PC-3 (cell line): ENCODE measurements at places on chromosomes 3 and 15. TPM values are rescaled to one million over a fixed set of nuclear protein-coding genes. Genes with fewer than 3 reads are reported as not detected.

Gene SLC35G2
- total RNA-seq = 1.8 and 3.7 TPM in 2 replicates

Gene VGLL4
- 40.5 and 46.3 TPM in 2 replicates for total RNA-seq

Gene LPP
- 20.4 and 21.3 TPM in 2 replicates for total RNA-seq

DNA sequence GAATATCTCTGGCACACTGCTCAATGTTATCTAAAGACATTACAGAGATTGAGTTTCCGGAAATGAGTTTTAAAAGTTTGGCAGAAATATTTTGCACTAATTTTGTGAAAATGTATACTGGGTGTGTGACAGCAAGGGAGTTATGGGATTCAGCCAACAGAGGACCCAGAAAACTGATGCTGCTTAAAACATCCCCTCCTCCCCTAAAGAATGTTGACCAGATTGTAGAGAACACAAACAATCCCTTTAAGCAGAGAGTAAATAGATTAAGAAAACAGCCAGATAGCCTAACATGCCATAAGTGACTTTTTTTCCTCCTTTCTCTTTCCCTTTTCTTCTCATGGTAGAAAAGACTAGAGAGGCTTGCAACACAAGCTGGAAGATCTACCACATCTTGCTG lies 928.0 kb upstream of the ALCAM start:
- no peaks in the 10 kb centered on the region for H3K27me3 ChIP-seq
- H3K4me1 ChIP-seq = peaks cover 40% of the 10 kb centered on the region
- peaks cover 55% of the 10 kb centered on the region for H3K36me3 ChIP-seq
- H3K27ac ChIP-seq = peak overlapping the region; percentile 89
- H3K4me3 ChIP-seq = peak overlapping the region; percentile 65

- H3K27ac ChIP-seq = no peak overlapping the region
- peak overlapping the region; percentile 55 for H3K4me3 ChIP-seq
- H3K36me3 ChIP-seq = no peaks in the 10 kb centered on the region
- H3K27me3 ChIP-seq = no peaks in the 10 kb centered on the region
- no peaks in the 10 kb centered on the region for H3K4me1 ChIP-seq
- peak; percentile 21 for DNase-seq
Measured at GRCh38 chr3:13880811-13881156, 913 bp upstream of the WNT7A start.

- H3K4me1 ChIP-seq = no peaks in the 10 kb centered on the region
- no peak overlapping the region for H3K4me3 ChIP-seq
- no peak for DNase-seq
- H3K27ac ChIP-seq = no peak overlapping the region
Measured at GRCh38 chr3:9183811-9184460, 65.5 kb downstream of the SRGAP3 start.

DNA sequence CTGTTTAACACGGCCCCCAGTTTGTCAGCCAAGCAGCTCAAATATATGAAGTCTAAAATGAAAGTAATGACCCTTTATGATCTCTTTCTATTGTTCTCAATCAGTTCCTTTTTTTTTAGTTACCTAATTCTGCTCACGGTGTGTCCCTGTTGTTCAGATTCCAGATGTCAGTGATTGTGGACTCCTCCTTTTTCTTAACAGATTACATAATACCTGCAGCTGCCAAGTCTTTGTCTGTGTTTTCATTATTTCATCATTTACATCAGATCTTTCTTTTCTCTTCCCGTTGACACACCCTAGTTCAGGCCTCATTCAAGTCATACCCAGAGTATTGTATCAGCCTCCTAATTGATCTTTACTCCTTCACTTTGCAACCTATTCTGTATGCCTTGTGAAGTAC lies 56.1 kb upstream of the SKIL start:
- no peaks in the 10 kb centered on the region for H3K4me1 ChIP-seq
- H3K27me3 ChIP-seq = no peaks in the 10 kb centered on the region
- no peak overlapping the region for H3K4me3 ChIP-seq
- peaks cover 3% of the 10 kb centered on the region; the same call in 1 of the 2 replicates for H3K36me3 ChIP-seq
- H3K27ac ChIP-seq = no peak overlapping the region
- no peak for DNase-seq

Gene SMCO1
- total RNA-seq = not detected in 2 replicates

GRCh38 chr3:58608648-58609047 lies 31.5 kb upstream of the FAM107A start:
- H3K27ac ChIP-seq = peak overlapping the region; percentile 98
- no peaks in the 10 kb centered on the region for H3K27me3 ChIP-seq
- peak overlapping the region; percentile 27; the same call in 1 of the 2 replicates for H3K4me3 ChIP-seq
- H3K36me3 ChIP-seq = no peaks in the 10 kb centered on the region
- peaks cover 34% of the 10 kb centered on the region for H3K4me1 ChIP-seq
- peak; percentile 96 for DNase-seq

Gene PP2D1
- total RNA-seq = not detected in 2 replicates

Gene CCK
- 0.46 TPM in 1 of 2 replicates, not detected in the other for total RNA-seq

GRCh38 chr3:8972639-8973038 lies 9.4 kb upstream of the RAD18 start:
- H3K27ac ChIP-seq = no peak overlapping the region
- H3K36me3 ChIP-seq = no peaks in the 10 kb centered on the region
- no peak overlapping the region for H3K4me3 ChIP-seq
- peak; percentile 66 for DNase-seq
- no peaks in the 10 kb centered on the region for H3K27me3 ChIP-seq
- H3K4me1 ChIP-seq = no peaks in the 10 kb centered on the region

GRCh38 chr3:167886690-167887089 lies 151.2 kb downstream of the SERPINI1 start:
- H3K4me3 ChIP-seq = 0 out of 2 replicates have a peak overlapping the region, but pooled peaks have one; percentile 9
- H3K27ac ChIP-seq = peak overlapping the region; percentile 63
- peaks cover 11% of the 10 kb centered on the region; the same call in 1 of the 2 replicates for H3K27me3 ChIP-seq
- peaks cover 18% of the 10 kb centered on the region for H3K4me1 ChIP-seq
- peak; percentile 58 for DNase-seq

DNA sequence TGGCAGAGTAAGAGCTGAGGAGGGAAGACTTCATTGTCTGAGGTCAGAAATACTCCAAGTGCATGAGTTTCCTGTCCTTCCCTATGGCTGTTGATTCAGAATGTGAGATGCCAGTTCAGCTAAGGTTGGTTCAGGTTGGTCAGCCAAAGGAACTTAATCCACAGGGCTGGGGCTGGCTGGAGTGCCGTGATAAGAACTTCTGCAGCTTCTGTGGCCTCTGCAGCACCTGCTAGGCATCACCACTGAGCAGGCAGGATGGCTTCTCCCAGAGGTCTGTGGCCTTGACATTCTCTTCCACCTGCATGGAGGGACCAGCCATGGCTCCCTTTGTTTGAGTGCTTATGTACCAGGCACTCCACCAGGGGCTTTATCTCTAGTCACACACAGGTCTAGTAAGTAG lies 109.5 kb upstream of the PLXNA1 start:
- no peak for DNase-seq
- no peaks in the 10 kb centered on the region for H3K4me1 ChIP-seq
- H3K27me3 ChIP-seq = no peaks in the 10 kb centered on the region
- H3K36me3 ChIP-seq = no peaks in the 10 kb centered on the region
- H3K4me3 ChIP-seq = no peak overlapping the region

Gene TRH
- not detected in 2 replicates for total RNA-seq

DNA sequence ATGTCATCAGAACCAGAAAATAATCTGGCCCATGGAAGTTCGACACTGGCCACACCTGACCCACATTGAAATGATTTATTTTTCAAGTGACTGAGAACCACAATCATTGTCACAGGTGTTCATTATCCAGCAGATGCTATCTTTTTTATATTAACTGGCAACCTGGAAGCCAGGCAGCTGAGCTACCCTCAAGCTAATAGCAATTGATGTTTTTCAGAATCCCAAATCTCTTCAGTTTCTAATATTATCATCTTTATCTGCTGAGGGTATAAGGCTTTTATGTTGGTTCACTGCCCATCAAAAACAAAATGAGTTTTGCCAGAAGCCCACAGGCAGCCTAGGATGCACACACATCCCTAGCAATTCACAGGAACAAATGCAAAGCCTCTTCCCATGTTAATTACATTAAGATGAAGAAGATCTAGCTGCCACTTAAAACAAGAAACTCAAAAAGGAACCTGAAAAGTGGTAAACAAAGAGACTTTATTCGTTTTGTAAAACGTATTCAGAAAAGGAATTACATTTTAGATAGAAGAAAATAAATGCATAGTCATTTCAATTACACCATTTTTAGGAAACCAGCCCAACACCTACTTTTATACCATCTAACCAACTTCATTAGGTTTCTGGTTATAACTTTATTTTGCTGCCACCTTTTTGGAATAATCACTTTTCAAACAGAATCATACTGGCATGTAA lies 40.9 kb upstream of the STRIT1 start:
- no peaks in the 10 kb centered on the region for H3K4me1 ChIP-seq
- H3K27ac ChIP-seq = no peak overlapping the region
- DNase-seq = no peak
- H3K36me3 ChIP-seq = no peaks in the 10 kb centered on the region
- H3K4me3 ChIP-seq = no peak overlapping the region

- peak; percentile 98 for DNase-seq
- H3K27ac ChIP-seq = peak overlapping the region; percentile 99
- peak overlapping the region; percentile 55 for H3K4me3 ChIP-seq
- peaks cover 92% of the 10 kb centered on the region for H3K4me1 ChIP-seq
- H3K27me3 ChIP-seq = no peaks in the 10 kb centered on the region
Measured at GRCh38 chr3:149575961-149576564, 81.8 kb downstream of the WWTR1 start.

DNA sequence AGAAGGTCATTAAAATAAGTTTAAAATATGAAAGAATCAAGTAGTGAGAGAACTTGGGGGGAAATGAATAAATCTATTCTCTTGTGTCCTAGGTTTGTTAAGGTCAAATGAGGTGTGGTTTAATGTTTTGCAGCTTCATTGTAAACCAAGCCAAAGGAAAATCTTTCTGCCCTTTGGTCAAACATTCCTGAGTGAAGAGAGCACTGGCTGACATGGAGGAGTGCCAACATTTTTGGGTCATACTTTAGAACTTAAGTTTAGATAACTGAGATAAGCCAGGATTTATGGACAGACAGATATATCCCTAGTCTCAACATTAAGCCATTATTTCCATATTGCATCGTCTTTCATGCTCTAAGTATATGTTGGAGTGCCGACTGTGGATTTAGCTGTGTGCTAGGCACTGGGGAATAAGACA lies 66.4 kb downstream of the PTPRG start:
- no peaks in the 10 kb centered on the region for H3K4me1 ChIP-seq
- no peaks in the 10 kb centered on the region; the same call in 1 of the 2 replicates for H3K27me3 ChIP-seq
- DNase-seq = peak; percentile 16
- H3K36me3 ChIP-seq = no peaks in the 10 kb centered on the region
- H3K4me3 ChIP-seq = no peak overlapping the region

- H3K27me3 ChIP-seq = no peaks in the 10 kb centered on the region
- peak overlapping the region; percentile 87 for H3K27ac ChIP-seq
- H3K4me3 ChIP-seq = no peak overlapping the region
- no peaks in the 10 kb centered on the region for H3K36me3 ChIP-seq
- DNase-seq = peak; percentile 42
- H3K4me1 ChIP-seq = peaks cover 25% of the 10 kb centered on the region
Measured at GRCh38 chr3:70247955-70248354, 64.5 kb downstream of the MDFIC2 start.

DNA sequence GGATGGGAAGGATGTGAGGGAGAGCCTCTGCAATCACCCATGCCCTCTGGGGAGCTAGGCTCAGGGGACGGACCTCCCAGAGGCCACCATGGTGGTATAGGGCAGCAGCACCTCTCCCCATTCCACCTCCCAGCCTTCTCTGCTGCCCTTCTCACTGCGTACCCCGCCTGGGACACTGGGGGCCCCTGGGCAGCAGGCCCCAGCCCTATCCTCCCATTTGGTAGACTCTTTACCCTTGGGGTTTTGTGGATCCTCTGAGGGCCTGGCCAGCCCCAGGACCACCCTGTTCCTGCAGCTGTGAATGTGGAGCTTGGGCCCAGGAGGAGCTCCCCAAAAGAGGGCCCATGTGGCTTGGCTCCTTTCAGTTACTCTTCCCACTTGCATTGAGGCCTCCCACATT lies 131.9 kb downstream of the DNAJB8 start:
- H3K36me3 ChIP-seq = no peaks in the 10 kb centered on the region
- DNase-seq = no peak
- H3K27ac ChIP-seq = no peak overlapping the region
- H3K4me1 ChIP-seq = peaks cover 13% of the 10 kb centered on the region
- no peak overlapping the region for H3K4me3 ChIP-seq

Gene HTR3C
- total RNA-seq = not detected in 2 replicates

Gene ENTPD3
- 6.0 and 7.1 TPM in 2 replicates for total RNA-seq

DNA sequence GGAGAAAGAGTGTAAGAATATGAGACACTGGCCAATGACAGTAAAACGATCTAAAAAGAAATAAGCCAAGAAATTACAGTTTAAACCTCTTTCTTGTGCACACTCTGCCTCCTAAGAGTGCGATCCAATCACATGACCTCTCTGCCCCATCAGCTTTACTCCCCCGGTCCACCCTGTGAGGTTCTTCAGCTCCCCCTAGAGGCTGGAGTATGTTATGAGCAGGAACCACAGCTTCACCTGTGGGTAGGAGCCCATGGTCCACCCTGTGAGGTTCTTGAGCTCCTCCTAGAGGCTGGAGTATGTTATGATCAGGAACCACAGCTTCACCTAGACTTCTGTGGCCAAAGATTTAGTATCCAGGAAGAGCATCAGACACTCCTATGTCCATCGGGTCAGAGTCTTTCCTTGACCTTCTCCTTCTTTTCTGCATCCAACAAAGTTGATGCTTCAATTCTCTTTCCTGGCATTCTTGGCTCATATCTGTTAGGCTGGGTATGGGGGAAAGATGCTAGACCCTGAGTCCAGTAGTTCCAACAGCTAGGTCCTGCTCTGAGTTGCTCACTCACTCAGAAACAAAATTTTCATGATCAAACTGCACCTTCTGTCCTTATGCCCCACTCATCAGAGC lies 164.0 kb downstream of the MINAR1 start:
- H3K36me3 ChIP-seq = no peaks in the 10 kb centered on the region
- no peak overlapping the region for H3K27ac ChIP-seq
- peak; percentile 94 for DNase-seq
- no peaks in the 10 kb centered on the region for H3K4me1 ChIP-seq
- H3K27me3 ChIP-seq = peaks cover 17% of the 10 kb centered on the region

Gene MEX3B
- 0.58 and 1.0 TPM in 2 replicates for total RNA-seq

DNA sequence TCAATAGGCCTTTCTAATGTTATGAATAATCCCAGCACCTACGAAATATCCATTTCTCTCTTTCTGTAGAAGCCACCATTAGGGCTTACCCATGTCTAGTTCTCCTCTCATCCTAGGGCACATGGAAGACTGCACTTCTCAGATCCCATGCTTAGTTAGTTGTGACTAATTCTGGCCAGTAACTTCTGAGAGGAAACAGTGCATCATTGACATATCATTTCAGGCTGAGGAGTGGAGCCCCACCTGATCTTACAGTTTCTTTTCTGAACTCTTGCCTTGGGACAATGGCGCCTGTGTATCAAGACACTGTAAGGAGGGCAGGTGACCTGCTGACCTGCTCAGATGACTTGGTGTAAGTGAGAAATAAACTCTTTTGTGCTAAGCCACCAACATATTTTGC lies 39.4 kb upstream of the TBL1XR1 start:
- H3K4me3 ChIP-seq = no peak overlapping the region
- H3K36me3 ChIP-seq = no peaks in the 10 kb centered on the region

Gene STT3B
- 149 and 153 TPM in 2 replicates for total RNA-seq
